Thoracic aorta (tissue), 2 donors: ENCODE measurements at places on chromosomes 3 and 15. TPM values are rescaled to one million over a fixed set of nuclear protein-coding genes. Genes with fewer than 3 reads are reported as not detected.
A peak's percentile ranks its signal among the peaks of the same experiment; 100 is the strongest.

DNA sequence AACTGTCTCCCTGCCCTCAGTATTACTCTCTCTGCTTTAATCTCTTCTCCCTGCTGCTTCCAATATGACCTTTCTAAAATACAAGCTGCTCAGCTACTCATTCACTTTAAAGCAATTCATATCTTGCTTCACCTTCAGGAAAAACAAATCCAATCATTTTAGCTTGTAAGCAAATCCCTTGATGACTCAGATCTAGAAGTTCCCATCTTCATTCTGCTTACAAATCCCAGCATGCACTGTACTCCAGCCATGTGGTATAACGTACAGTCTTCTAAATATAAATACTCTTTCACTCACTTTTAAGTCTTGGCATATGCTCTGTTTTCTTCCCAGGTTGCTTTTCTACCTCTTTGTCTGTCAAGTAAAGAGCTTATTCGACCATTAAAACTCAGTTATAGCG lies 1009.1 kb upstream of the SEMA6D start:
- H3K27me3 ChIP-seq, result no peaks in the 10 kb centered on the region
- no peaks in the 10 kb centered on the region for H3K4me1 ChIP-seq
- no peaks in the 10 kb centered on the region for H3K36me3 ChIP-seq
- DNase-seq, result no peak
- no peak overlapping the region for H3K27ac ChIP-seq
- H3K4me3 ChIP-seq, result no peak overlapping the region

DNA sequence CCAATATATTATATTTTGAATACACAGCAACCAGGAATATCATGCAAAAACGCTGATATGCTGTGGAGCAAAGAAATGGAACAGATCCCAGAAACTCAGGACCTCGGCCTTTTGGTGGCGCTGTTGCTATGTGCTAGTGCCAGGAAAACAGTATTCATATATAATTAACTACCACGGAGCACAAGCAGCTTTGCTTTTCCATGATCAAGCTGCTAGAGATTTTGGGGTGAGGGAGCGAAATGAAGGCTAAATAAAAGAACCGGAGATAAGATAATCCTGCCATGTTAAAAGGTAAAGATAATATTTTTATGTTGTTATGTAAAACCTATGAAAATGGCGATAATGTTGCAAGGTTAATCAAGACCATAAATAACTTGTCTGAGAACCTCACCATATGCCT lies 157.7 kb upstream of the FAM3D start:
- no peaks in the 10 kb centered on the region for H3K4me1 ChIP-seq
- no peaks in the 10 kb centered on the region for H3K36me3 ChIP-seq
- no peak for DNase-seq
- H3K27ac ChIP-seq, result no peak overlapping the region
- H3K27me3 ChIP-seq, result no peaks in the 10 kb centered on the region

DNA sequence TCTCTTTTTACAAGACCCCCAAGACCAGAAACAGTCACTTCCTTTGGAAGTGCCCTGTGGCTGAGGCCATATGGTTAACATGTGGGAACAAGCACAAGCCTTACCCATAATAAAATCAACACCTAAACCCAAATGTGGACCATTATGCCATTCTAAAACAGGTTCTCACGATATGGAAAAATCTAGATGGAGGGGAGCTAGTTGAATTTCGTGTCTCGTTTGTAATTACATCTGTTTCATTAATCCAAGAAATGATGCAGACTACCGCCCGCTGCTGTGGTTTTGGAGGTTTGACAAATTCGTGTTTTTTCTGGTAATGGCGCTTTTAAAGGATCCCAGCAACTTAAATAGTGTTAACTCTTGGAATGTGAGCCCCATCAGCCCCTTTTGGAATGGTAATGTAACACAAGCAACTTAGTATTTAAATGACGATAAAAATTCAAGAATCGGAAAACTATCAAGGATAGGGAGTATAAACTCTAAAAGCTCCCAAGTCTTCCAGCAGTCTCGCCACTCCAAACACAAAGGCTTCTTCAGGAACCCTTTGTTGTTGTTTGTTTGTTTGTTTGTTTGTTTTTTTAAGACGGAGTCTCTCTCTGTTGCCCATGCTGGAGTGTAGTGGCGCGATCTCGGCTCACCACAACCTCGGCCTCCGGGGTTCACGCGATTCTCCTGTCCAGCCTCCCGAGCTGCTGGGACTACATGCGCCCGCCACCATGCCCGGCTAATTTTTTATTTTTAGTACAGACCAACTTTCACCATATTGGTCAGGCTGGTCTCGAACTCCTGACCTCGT lies 1.1 kb downstream of the CNBP start:
- H3K27me3 ChIP-seq, result no peaks in the 10 kb centered on the region
- peaks cover 51% of the 10 kb centered on the region for H3K4me1 ChIP-seq
- DNase-seq, result no peak
- H3K27ac ChIP-seq, result peak overlapping the region; percentile 98
- peak overlapping the region; percentile 100 for H3K4me3 ChIP-seq

- H3K4me3 ChIP-seq, result peak overlapping the region; percentile 96
- H3K27me3 ChIP-seq, result no peaks in the 10 kb centered on the region
- H3K36me3 ChIP-seq, result no peaks in the 10 kb centered on the region
- H3K4me1 ChIP-seq, result peaks cover 25% of the 10 kb centered on the region
- DNase-seq, result no peak
Measured at GRCh38 chr15:92883163-92883875, 16.8 kb upstream of the CHD2 start.

DNA sequence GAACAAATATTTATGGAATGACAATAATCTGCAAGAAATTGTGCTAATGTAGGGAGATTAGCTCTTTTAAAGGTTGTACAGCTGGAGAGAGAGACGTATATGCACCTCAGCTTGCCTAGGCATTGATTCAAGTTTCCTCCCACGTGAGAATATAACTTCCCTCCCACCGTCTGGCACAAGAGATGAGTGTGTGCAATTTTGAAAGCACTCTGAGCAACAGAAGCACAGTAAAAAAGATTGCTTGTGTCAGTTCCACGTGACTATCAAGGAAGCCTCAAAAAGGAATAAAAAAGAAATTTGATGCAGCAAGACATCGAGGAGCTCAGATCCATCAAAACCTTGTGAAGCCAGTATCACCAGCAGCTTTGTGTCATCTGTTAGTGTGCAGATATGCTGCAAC lies 435.3 kb downstream of the TUSC7 start:
- H3K27ac ChIP-seq, result no peak overlapping the region
- DNase-seq, result no peak
- H3K27me3 ChIP-seq, result no peaks in the 10 kb centered on the region
- no peak overlapping the region for H3K4me3 ChIP-seq

- no peaks in the 10 kb centered on the region for H3K36me3 ChIP-seq
- DNase-seq, result no peak
- H3K27me3 ChIP-seq, result no peaks in the 10 kb centered on the region
Measured at GRCh38 chr15:26261966-26262365, 398.8 kb upstream of the ATP10A start.

GRCh38 chr3:89098173-89098572 lies 9.2 kb upstream of the EPHA3 start:
- H3K27ac ChIP-seq, result no peak overlapping the region
- no peaks in the 10 kb centered on the region for H3K36me3 ChIP-seq
- no peak for DNase-seq
- H3K27me3 ChIP-seq, result no peaks in the 10 kb centered on the region

GRCh38 chr15:68765602-68766368 lies 54.9 kb downstream of the ANP32A start:
- no peak for DNase-seq
- H3K4me1 ChIP-seq, result no peaks in the 10 kb centered on the region
- H3K36me3 ChIP-seq, result no peaks in the 10 kb centered on the region
- H3K27me3 ChIP-seq, result no peaks in the 10 kb centered on the region

DNA sequence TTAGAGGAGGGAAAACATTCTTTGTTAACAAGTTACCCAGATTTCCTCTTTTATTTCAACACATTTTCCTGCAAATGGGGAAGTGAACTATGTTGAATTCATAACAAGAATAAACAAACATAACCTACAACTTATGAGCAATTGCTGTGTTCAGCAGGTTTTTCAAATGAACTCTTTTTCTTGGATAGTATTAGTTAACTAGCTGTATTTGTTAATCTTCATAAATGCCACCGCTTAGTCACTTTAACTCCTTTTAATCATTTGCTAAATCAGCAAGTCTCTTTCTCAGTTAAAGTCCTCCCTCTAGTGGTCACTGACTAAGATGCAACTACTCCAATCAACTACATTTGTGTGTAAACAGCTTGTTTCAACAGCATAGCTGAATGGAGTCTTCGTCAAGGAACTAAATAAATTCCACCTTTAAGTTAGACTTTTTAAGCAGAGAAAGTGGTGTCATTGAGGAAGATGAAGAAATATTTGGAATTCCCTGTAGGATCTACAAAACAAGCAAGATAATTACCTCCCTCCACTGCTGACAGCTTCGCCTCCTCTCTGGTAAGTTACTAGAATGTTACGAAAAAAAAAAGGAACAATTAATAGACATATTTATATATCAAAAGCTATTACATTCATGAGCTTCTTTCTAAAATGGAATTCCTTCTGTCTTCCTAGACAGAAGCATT lies 1122.0 kb downstream of the ROBO1 start:
- no peaks in the 10 kb centered on the region for H3K27me3 ChIP-seq
- H3K4me3 ChIP-seq, result no peak overlapping the region

- H3K4me1 ChIP-seq, result peaks cover 17% of the 10 kb centered on the region
- peaks cover 12% of the 10 kb centered on the region for H3K36me3 ChIP-seq
- H3K27me3 ChIP-seq, result no peaks in the 10 kb centered on the region
- peak within 1 kb of the TSS; percentile 75 for H3K4me3 ChIP-seq
- H3K27ac ChIP-seq, result peak within 1 kb of the TSS; percentile 96
- peak; percentile 95 for DNase-seq
Measured at GRCh38 chr15:57706405-57707209, at the start of gene POLR2M. POLR2M (plus strand) TSS chr15:57706714; CDS start chr15:57706843, 129 bp downstream.

DNA sequence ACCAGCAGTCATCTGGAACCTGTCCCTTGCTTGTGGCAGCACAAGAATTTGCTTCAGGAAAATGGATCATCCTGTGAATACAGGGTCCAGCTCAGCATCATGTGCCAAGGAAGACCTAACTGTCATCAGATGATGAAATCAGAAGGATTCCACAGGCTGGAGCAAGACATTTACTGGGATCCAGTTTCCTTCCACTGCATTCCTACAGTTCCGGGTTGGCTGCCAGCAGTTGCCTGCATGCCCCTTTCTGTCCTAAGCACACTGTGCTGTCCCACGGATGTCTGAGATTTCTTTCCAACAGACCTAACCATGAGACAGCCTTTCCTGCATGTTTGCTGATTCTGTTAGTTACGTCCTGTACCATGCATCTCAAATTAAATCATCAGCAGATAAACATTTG lies 140.7 kb downstream of the IMPG2 start:
- DNase-seq, result no peak
- H3K36me3 ChIP-seq, result no peaks in the 10 kb centered on the region
- H3K27me3 ChIP-seq, result no peaks in the 10 kb centered on the region

DNA sequence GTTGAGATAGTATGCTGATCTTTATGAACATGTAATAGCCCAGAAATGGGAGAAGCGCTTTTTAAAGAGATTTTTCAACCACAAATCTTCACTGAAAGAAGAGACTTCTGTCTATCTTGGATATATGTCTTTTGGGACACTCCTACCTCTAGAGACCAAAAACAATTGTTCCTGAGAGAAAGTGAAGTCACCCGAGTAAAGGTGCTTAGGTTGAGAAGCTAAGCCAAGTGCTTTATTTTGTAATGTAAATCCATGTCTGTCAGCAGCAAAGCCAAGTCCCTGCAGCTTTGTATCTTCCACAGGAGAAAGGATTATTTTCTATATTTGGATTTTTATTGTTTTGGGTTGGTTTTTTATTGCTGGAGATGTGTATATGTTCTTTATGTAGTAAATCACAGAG lies 32.1 kb upstream of the B3GALNT1 start:
- no peak overlapping the region for H3K27ac ChIP-seq
- no peaks in the 10 kb centered on the region for H3K27me3 ChIP-seq
- H3K4me1 ChIP-seq, result peaks cover 4% of the 10 kb centered on the region
- no peak overlapping the region for H3K4me3 ChIP-seq
- no peak for DNase-seq

Gene LZTFL1
- total RNA-seq, result 30.9 TPM

Gene AADACL2
- not detected for total RNA-seq

Gene NANOGP8
- total RNA-seq, result not detected

Gene PTPN9
- 19.6 TPM for total RNA-seq

Gene RPLP1
- total RNA-seq, result 515 TPM

Gene NUP210
- 3.7 TPM for total RNA-seq

Gene EPHB3
- 2.8 TPM for total RNA-seq
